ENCODE measurements at places on chromosomes 1 and 21.

GRCh38 chr1:203207751-203208150 is 21.2 kb upstream of the CHI3L1 start:
- no peak for DNase-seq

DNA sequence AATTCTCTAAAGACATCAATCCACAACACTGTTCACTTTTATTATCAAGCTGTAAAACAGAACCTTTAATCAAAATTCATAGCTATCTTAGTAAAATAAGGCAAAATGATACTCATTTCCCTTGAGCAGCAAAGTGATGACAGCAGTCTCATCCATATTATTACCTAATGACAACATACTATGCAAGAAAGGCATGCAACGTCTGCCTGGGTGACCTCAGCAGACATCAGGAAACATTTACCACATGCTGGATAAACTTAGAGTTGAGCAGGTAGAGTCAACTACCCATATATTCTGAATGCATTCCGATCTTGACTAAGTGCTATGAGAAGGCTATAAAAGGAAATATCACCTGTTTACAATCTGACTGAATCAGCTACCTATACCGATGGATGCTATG is 145.1 kb downstream of the SIPA1L2 start:
- DNase-seq, result no peak

- no peak for DNase-seq
Observed at GRCh38 chr1:247360116-247360898, 28.6 kb upstream of the ZNF496 start.

DNA sequence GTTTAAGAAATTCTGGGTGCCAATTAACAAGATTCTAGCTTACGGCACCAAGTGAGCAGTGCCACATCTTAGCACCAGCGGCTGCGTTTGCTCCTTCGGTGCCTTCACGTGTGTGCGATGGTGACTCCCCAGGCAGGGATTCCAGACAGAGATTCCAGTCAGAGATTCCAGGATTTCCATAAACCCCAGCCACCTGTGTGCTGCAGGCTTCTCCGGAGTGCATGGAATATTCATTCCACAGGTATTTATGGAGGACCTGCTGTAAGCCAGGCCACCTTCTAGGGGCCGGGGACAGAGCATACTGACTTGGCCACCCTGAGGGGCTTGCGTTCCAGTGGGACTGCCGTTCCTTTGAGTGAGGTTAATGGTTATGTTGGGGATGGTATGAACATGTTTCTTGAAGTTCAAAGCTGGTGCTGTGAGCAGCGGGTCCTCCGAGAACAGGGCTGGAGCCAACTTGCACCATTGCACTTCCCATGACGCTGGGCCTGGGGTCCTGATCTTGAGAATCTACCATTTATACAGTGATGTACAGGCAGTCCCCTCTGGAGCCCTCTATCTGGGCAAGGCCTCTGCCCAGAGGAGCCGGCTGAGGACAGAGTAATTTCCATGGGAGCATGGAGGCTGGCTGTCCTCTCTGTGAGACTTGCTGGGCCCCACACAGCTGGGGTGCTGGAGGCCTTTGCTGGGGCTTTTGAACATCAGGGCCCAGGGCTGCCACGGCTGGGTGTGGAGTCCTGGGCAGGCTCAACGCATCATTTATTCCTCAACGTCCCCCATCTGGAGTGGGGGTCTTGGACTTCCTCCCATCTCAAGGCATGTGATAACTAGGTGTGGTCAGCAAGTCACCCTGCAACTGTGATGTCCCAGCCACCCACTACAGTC is 58.8 kb upstream of the AJAP1 start:
- no peak for DNase-seq
